ENCODE measurements at places on chromosomes 2 and 18. TPM values are rescaled to one million over a fixed set of nuclear protein-coding genes. Genes with fewer than 3 reads are reported as not detected.

DNA sequence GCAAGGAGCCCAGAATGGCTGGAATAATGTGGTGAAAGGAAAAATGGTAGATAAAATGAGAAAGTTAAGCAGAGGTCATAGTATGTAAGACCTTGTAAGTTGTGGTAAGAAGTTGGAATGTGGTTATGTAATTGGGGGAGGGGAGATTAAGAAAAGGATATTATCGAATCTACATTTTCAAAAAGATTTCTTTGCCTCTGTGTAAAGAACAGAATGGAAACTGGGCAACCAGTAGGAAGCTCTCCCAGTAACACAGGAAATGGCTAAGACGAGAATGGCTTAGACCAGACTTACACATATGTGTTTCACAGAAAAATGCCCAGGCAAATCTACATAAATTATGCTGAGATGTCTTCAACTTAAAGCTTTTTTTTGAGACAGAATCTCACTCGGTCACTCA is 13.2 kb downstream of the MEMO1 start:
- no peak overlapping the region for H3K4me3 ChIP-seq
- H3K4me1 ChIP-seq: peaks cover 45% of the 10 kb centered on the region
- DNase-seq: no peak
- peak overlapping the region; percentile 55 for H3K27ac ChIP-seq
- peaks cover 8% of the 10 kb centered on the region for H3K36me3 ChIP-seq

GRCh38 chr18:72542984-72543356 is 1.2 kb downstream of the CBLN2 start:
- no peak overlapping the region for H3K27ac ChIP-seq
- peaks cover 6% of the 10 kb centered on the region for H3K4me1 ChIP-seq
- DNase-seq: no peak
- H3K4me3 ChIP-seq: no peak overlapping the region
- H3K27me3 ChIP-seq: peaks cover 34% of the 10 kb centered on the region

DNA sequence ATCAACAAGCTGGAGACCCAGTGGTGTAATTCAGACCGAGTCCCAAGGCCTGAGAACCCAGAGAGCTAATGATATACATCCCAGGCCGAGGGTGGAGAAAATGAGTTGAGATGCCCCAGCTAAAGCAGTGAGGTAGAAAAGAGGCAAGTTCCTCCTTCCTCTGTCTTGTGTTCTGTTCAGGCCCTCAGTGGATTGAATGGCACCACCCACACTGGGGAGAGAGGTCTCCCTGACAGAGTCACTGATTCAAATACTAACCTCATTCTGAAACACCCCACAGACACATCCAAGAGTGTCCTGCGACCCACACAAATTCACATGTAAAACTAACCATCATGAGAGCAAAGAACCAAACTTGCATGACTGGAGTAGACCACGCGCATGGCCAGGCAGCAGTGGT is 215.3 kb downstream of the ANAPC1 start:
- no peaks in the 10 kb centered on the region for H3K36me3 ChIP-seq
- DNase-seq: no peak
- no peak overlapping the region for H3K4me3 ChIP-seq
- no peaks in the 10 kb centered on the region for H3K27me3 ChIP-seq
- H3K4me1 ChIP-seq: no peaks in the 10 kb centered on the region

Gene AGFG1
- total RNA-seq: 119 TPM

GRCh38 chr2:239522002-239522739 is 121.4 kb upstream of the HDAC4 start:
- no peaks in the 10 kb centered on the region for H3K36me3 ChIP-seq
- no peak overlapping the region for H3K27ac ChIP-seq
- H3K4me3 ChIP-seq: no peak overlapping the region
- DNase-seq: no peak
